ENCODE measurements at places on chromosomes 5 and 9. TPM values are rescaled to one million over a fixed set of nuclear protein-coding genes. Genes with fewer than 3 reads are reported as not detected.

Gene OR1B1
- total RNA-seq = not detected

Gene FOXD4L3
- total RNA-seq = not detected

Gene FAM163B
- not detected for total RNA-seq

Gene PCDHGA7
- 4.3 TPM for total RNA-seq

- DNase-seq = no peak
These were observed 74.4 kb downstream of the FGF18 start for GRCh38 chr5:171493646-171494393.

DNA sequence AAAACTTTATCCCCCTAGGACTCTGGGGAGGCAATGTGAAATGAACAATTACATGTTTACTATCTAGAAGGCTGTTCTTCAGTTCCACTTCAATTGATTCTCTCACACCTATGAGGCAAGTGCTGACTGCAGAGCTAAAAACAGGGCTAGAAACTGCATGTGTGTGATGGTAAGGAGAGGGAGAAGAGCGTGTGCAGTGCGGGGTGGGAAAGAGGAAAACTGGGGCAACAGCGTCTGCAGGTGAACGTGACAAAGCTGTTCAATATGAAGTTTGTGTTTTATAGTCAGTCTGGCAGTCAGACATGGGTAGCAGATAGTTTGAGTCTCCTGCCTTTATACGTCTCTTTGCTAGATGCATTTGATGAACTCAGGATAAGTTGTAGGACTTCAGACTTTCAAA, 6.6 kb upstream of the COMMD10 start:
- no peak for DNase-seq

DNA sequence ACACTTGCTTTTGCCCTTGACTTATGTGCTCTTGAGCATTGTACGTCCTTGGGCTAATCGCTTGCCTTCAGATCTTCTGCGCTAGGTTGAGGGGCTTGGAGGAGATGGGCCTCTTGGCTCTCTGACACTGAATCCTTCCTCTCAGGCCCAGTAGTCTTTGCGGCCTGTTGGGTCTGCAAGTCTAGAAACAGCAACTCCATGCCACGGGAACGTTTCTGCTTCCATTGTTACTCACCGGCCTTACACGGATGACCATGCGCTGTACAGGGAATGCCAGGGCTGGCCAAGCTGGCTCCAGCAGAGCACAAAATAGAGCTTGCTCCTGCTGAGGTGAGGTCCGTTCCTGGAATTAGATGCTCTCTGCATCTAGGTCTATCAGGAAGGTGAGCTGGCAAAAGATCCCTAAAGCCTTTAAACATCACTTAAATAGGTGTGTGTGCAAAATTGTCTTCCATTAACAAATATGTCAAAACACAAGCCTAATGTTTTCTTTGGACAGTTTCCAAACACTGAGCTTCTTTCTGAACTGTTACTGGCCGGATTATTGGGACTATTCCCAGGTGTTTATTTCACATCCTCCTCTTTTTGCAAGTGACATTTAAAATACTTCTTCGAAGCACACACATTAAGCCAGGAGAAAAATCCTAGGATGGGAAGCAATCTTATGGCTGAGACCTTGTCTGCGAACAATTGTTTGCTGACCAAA, 29.7 kb downstream of the DAPK1 start:
- no peak for DNase-seq

DNA sequence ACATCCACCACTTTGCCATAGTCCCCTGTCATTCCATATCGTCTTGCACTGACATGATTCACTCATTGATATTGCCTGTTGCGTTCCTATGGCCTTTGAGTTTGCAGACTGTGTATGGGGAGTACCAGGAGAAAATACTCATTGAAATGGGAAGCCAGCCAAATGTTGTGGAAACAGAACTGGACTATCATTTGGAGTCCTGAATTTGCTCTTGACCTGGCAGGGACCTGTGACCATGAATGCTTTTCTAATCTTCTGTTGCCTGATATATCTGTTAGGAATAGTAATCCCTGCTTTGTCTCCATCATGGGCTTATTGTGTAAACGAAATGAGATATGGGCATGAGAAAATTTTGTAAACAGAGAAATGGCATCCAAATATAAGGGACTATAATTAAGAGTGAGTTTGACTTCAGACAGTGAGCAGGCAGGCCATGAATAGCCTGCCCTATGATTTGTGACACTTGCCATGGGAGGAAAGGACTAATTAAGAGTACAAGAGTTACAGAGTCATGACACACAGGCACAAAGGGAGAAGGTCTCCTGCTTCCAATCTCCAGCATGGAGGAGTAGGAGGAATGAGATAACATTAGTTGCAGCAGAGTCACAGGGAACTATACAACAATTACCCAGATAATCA, 572.9 kb upstream of the SGCD start:
- DNase-seq = no peak

DNA sequence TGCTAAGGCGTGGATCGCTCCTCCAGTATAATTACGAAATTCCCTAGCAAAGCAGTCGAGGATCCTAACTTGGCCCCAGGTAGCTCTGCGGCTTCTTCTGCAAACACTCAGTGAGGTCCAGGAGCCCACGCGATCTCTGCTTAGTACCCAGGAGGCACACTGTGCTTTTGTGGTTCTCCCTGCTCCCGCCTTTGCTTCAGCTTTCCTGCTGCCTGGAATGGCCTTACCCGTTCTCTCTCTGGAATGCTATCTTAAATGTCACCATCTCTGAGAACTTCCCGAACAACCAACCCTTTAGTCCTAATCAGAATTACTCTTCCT, 639 bp downstream of the INVS start:
- DNase-seq = no peak
